ENCODE measurements at places on chromosomes 4 and X. TPM values are rescaled to one million over a fixed set of nuclear protein-coding genes. Genes with fewer than 3 reads are reported as not detected.

DNA sequence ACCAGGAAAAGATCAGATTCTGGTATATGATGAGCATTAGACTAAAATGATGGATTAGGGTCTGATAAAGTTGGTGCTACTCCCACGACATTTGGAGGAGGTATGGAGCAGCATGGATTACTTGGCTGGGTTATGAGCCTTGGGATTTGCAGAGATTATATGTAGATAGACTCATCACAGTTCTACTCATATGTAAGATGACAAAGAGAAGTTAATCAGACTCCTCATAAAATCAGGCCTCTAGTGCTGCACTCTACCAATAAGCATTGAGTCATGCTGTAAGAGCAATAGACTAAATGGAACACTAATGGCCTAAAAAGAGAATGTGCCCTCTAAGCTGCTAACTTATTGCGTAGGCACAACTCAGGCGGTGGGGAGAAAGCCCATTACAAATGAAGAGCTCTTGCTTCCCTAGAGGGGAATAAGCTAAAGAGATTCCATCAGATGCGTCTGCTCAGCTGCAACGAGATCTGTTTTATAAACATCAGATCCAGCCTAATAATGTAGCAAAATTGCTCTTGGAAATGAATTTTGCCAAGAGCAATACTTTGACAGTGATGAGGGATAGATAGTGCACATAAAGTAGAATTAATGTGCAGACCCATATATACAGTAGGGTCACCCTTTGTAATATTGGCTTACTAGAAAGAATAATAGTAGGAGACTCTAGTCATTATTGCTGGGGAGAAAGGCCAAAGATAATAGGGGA, 17.5 kb downstream of the LIAS start:
- ATAC-seq = no peak

DNA sequence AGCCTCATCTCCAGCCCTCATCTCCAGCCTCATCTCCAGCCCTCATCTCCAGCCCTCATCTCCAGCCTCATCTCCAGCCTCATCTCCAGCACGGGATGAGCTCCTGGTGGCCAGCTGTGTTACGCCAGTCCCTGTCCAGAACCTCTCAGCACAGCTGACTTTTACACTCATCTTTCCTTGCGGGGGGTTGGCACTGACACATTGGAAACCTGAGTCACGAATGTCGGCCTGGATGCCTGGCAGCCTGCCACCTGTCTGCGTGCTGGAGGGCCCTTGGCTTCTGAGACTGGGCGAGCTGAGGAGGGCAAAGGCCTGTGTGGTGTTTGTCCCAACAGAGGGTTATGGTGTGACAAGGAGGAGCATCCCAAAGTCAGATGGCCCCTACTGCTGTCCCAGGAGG, 66.1 kb upstream of the HGFAC start:
- no peak for ATAC-seq

DNA sequence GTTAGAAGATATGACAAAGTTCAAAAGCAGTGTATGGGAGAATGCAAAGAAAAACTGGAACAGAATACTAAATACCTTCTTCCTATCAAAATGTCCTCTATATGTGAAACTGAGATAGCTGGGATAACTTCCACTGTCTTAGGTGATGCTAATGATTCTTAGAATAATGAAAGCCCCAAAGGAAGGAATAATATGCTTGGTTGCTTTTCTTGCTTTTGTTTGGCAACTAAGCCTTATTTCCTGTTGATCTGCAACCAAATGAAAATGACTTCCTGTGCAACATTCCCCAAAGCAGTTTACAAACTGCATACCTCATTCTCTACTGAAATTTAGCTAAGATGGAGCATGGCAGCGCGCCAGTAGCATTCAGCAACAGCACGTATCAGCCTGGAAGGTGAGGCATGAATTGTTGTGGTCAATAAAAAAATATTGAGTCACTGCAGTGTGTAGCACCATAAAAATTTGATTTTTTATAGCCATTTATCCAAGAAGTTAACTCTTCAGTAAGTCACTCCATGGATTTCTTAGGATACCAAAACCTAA, 18.7 kb downstream of the NDNF start:
- ATAC-seq = no peak

GRCh38 chrX:56968980-56969379, 26.4 kb downstream of the SPIN3 start:
- no peak for ATAC-seq

DNA sequence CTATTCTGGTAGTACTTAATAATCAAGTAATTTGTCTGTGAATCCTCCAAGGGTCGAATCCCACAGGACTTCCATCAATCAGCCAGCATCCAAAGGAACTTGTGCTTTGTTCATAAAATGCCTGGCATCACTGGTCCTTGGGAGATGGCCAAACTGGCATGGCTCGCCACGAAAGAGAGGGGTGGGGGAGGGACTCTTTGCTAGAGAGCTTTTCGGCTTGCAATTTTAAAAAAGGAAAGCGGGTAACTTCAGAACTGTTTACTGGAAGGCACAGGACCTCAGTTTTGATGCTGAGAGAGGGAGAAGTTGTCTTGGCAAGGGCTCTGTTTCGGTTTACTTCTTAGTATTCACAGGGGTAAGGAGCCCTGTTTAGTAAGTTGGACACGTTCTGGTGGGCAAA, 79.4 kb upstream of the FHL1 start:
- ATAC-seq = no peak

- ATAC-seq = no peak
Measured at GRCh38 chr4:40713798-40714197, 36.0 kb upstream of the NSUN7 start.

- no peak for ATAC-seq
Measured at GRCh38 chrX:46408553-46409407, 136.4 kb downstream of the ZNF674 start.

DNA sequence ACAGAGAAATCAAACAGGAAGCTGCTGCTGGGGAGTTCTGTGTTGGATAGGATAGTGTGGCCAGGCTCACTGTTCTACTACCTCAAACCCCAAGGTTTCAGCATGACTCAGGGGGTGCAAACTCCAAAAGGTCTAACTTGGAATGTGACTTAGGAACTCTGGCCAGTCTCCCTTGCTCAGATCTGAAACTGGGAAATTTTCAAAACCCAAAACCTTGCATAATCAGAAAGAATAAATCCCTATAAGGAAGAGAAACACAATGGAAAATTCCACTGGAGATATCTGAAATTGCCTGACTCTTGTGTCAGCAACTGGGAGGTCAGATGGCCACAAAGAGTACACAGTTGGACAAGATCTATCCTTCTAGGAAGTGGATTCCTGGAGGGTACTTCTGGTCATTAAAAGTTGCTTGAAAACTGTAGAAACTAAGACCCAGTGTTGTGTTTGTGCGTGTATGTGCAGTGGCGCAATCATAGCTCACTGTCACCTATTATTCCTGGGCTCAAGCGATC, 58.0 kb downstream of the PPEF2 start:
- ATAC-seq = no peak

- peak; percentile 89 for ATAC-seq
Measured at GRCh38 chrX:4805502-4805901, 1092.1 kb upstream of the PRKX start.

Gene MAGEB3
- total RNA-seq = not detected

Gene FAT4
- 6.6 TPM for total RNA-seq

Gene FGF13
- total RNA-seq = 85.5 TPM

Gene ZNF185
- total RNA-seq = 3.3 TPM

Data from motor neuron (in vitro differentiated cells).